Gastroesophageal sphincter (tissue), 4 donors: ENCODE measurements at places on chromosomes 2 and 18.

- ATAC-seq = no peak
Observed at GRCh38 chr2:122063716-122064115, 308.3 kb downstream of the TSN start.

GRCh38 chr2:127199223-127199622 is 20.9 kb downstream of the CYP27C1 start:
- ATAC-seq = no peak

GRCh38 chr18:78737006-78737915 is 242.4 kb upstream of the SALL3 start:
- no peak for ATAC-seq

DNA sequence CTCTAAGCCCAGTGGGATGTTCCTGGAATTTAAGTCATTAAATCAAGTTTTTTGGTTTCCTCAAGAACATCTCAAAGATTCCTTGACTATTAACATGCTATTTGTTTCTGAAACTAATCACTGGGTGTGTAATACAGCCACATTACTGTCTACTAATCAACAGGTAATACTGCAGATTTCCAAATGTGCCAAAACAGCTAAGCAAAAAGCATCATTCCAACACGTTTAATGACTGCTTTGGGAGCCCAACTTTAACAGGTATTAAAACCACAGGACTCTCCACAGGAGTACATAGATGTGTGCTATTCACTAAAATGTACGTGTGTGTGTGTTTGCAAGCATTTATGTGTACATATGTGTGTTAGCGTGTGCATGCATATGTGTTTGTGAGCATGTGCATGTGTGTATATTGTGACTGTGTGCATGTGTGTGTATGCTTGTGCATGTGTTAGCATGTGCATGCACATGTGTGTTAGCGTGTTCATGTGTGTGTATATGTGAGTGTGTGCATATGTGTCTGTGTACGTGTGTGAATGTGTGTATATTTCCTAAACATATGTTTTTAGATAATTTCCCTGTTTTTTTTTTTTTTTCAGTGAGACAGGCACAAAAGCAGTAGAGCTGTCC is 80.7 kb downstream of the BCL11A start:
- ATAC-seq = no peak

DNA sequence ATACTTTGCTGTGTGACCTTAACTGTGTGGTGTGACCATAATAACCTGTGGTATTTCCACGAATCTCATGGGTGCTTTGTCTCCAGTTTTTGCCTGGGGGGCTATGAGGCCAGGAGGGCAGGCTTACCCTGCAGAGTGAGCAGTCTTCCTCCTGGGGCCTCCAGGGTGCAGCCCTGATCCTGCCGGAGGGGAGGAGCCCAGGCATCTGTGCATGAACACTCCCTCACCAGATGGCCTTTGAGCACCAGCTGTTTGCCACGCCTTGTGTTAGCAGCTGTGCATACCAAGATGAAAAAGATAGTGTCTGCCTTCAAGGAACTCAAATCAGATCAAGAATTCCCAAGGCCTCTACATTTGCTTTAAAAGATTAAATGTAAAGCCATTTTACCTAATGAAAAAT is 75.0 kb upstream of the RBM44 start:
- ATAC-seq = no peak

- no peak for ATAC-seq
Observed at GRCh38 chr2:156445296-156446220, 9.4 kb downstream of the GPD2 start.

GRCh38 chr2:235608200-235608887 is 114.5 kb downstream of the AGAP1 start:
- ATAC-seq = peak; percentile 20

DNA sequence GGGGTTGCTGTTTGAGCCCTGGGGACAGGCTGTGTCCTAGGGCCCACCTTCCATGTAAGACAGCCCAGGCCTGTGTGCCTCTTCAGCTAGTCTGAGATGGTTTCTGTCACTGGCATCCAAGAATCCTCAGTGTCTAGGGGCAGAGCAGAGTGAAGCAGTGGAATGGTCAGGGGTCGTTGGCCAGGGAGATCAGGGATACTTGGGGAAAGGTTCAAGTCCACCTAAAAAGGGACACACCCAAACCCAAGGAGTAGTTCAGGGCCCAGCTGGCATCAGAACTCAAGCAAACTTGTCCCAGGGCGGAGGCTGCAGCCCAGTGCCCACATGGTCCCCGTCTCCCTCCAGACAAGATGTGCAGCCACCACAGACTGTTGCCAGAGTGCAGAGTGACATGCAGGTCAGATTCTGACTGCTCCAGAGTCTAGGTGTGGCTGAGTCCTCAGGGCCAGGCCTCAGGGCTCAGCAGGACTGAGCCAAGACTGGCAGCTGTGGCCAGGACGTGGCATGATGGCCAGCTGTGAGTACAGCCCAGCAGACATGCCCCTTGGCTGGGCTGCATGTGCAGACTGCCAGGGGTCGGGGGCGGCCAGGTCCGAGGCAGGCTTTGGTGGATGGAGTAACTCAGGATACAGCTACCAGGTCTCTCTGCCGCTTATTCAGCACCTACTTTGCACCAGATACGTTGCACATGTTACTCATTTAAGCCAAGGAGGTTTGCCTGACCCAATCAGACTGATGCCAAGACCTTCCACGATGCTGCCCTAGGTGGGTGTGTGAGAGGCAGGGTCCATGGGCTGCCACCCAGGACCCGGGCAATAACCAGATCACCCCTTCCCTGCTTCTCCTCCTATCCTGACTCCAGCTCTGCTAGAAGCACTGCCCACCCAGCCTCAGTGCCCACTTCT is 146.6 kb downstream of the SMAD7 start:
- no peak for ATAC-seq

DNA sequence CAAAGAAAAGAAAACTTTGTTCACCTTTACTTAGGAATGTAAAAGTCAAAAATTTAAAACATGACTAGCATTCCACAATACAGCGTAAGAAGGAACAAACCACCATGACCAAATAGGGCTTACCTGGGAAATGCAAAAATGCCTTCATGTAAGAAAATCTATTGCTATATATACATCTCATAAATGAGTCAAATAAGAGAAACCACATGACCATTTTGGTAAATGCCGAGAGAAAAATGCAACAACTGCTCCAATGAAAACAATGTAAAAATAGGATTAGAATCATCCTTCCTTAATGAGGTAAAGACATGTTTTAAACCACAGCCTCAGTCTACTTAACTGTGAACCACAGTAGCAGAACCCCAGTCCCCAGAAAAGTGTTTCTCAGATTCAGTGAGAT is 49.4 kb downstream of the TGOLN2 start:
- ATAC-seq = no peak

GRCh38 chr2:19890104-19890503 is 11.7 kb downstream of the TTC32 start:
- ATAC-seq = no peak

GRCh38 chr2:96164459-96165184 is 19.4 kb upstream of the DUSP2 start:
- no peak for ATAC-seq

DNA sequence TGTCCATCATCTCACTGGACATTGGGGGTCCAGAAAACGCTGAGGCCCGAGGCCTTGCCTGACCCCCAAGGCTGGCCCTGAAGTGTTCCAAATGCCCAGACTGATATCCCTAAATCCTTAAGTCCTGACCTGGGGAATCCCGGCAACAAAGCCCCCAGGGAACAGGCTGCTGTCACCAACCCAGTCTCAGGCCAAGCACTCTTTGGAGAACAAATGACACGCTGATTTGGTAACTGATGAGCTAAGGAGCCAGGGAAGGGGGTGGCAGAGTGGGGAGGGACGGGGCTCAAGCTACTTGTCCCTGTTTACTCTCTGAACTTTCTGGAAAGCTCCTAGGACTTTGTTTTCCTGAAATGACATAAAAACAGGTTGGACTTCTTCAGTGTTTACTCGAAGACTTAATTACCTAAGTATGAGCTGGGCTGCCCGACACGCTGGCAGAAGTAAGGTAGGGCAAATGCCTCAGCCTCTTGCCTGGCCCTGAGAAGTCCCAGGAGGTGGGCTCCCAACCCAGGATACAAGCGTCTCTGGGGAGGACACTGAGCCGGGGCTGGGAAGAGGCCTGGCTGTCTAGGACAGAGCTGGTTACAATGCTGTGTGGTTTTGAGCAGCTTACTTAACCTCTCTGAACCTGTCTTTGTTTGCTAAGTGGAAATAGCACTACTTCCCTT is 105.5 kb upstream of the GLI2 start:
- ATAC-seq = no peak

DNA sequence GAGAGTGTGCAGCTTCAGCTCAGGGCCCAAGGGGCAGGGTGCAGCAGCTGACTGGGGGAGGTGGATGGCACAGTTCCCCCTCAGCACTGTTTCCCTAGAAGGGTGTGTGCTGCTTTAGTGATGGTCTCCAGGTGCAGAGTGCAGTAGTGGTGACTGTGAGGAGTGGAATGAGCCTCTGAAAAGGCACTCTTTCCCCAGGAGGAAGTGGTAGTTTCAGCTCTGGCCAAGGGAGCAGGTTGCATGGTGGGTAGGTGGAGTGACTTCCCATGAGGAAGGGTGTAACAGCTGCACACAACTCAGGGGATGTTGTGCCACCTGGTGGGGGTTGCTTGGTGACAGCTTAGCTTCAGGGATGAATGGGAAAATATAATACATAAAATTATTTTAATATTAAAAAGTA is 251.5 kb upstream of the NXPH2 start:
- ATAC-seq = no peak

GRCh38 chr18:48540251-48541025 is 1.6 kb downstream of the CTIF start:
- ATAC-seq = peak; percentile 53

- ATAC-seq = no peak
Observed at GRCh38 chr2:65937379-65938160, 497.4 kb upstream of the MEIS1 start.

- no peak for ATAC-seq
Observed at GRCh38 chr2:221570321-221570935, 1.7 kb downstream of the EPHA4 start.

GRCh38 chr2:156517419-156517818 is 81.2 kb downstream of the GPD2 start:
- ATAC-seq = no peak

- ATAC-seq = no peak
Observed at GRCh38 chr2:104443145-104443544, 410.8 kb upstream of the POU3F3 start.

DNA sequence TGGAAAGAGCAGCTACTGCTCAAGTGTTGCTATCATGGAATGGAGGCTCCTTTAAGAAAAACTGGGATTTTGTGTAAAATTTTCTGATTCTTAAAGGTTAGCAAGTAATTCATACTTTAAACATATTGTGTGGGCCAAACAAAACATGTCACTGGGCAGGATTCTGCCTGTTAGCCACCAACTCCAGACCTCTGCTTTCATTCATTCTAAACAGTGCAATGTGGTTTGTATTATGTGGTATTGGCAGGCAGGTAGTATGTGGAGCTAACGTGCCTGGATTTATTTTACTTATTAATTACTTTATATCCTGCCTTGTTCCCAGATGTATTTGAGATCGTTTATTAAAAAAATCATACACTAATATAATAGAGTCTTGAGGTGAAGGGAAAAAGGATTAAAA is 1521.3 kb upstream of the ACVR2A start:
- ATAC-seq = no peak

DNA sequence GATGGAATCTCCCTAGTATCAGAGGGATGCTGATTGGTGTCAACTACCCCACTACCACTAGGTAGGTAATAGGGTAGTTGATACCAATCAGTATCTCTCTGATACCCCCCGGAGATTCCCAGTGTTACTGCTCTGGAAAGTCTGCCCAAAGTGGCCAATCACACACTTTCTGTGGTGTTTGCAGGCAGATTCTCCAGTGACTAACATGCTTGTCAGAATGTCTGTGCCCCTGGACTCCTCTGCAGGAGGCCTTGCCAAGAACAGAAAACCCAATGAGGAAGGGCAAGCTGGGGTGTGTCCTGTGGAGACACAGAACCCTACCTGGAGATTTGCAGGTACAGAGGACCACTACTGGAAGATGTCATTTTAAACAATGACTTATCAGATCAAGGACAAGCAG is 135.1 kb downstream of the RIT2 start:
- no peak for ATAC-seq

- peak; percentile 66 for ATAC-seq
Observed at GRCh38 chr2:85578243-85579180, 1.1 kb downstream of the VAMP8 start.

DNA sequence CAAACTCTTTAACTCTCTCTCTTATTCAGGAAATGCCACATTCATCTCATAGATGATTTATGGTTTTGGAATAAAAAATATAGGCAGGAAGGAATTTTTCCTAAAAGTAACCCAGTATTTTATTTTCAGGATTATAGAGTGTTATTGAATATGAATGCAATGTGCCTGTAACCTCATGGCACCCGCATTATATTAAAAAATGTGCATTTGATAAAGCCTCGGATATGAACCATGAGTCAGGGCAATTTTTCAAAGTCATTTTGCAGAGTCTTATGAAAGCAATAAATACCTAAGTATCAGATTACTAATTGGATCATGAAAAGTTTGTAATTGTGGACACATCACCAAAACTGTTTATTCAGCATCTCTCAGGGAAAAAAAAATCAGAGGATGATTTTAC is 573.8 kb downstream of the TSN start:
- no peak for ATAC-seq

GRCh38 chr18:76588601-76589226 is 93.7 kb upstream of the ZNF516 start:
- no peak for ATAC-seq

DNA sequence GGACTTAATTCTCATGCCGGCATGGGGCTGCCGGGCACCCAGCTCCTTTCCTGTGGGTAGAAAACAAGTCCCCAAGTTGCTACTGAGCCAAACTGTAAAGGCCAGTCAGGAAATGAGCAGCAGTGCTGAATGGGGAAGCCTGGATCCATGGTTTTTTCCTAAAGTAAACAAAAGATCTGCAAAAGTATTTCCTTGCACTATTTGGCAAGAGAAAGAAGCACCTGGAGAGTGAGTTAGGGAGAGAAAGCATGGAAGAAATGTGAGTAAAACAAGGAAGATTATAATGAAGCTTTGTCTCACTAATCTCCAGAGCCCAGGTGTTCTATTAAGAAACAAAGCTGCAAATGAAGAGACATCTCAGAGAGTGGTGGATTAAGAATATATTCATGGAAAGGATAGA is 117.6 kb downstream of the METTL8 start:
- ATAC-seq = no peak

GRCh38 chr2:177072090-177072489 is 140.5 kb upstream of the HNRNPA3 start:
- ATAC-seq = no peak

- no peak for ATAC-seq
Observed at GRCh38 chr18:47627030-47627429, 303.4 kb downstream of the SMAD2 start.

DNA sequence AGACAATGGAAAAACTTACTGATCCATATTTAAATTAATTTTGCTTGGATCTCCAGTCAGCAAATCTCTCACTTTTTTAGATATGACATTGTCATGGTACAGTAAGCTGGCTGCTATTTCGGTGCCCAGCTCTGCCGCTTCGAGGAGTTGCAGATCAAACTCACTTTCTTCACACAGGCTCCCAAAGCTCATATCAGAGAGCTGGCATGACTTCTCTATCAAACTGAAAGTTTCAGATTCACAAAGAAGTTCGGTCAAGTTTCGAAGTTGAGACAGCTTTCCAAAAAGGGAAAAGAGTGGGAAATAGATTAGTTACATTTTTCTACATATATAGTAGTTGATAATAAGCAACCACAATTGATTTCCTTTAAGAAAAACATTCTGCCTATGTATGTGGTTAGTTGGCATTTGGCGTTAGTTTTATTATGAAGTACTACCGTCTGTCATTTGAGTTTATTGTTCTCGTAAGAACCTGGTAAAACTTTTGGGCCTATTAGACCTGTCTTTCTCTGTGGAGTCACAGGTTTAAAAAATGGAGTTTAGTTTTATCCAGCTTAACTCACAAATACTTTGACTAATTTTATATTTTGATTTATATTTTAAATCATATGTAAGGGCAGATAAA is 118.8 kb downstream of the ABCA12 start:
- no peak for ATAC-seq

- ATAC-seq = no peak
Observed at GRCh38 chr2:180115675-180116074, 108.6 kb upstream of the CWC22 start.
